ENCODE measurements at places on chromosomes 3 and 15. TPM values are rescaled to one million over a fixed set of nuclear protein-coding genes. Genes with fewer than 3 reads are reported as not detected.

FGF7 gene
- total RNA-seq: 106 TPM

CYP1A2 gene
- not detected for total RNA-seq

TM2D3 gene
- 35.5 TPM for total RNA-seq

CD86 gene
- 3.9 TPM for total RNA-seq

MAGEF1 gene
- total RNA-seq: 27.0 TPM

PRR20G gene
- not detected for total RNA-seq

VWA5B2 gene
- 0.17 TPM for total RNA-seq

IGDCC3 gene
- 0.17 TPM for total RNA-seq

FGD5 gene
- 15.9 TPM for total RNA-seq

- H3K27me3 ChIP-seq: no peaks in the 10 kb centered on the region
- H3K27ac ChIP-seq: peak overlapping the region; percentile 48
- DNase-seq: no peak
- H3K4me1 ChIP-seq: peaks cover 36% of the 10 kb centered on the region
These were observed 52.4 kb downstream of the KLHL25 start for GRCh38 chr15:85742186-85742821.

- no peaks in the 10 kb centered on the region for H3K36me3 ChIP-seq
- H3K4me3 ChIP-seq: no peak overlapping the region
- H3K27ac ChIP-seq: no peak overlapping the region
These were observed 108.3 kb downstream of the IGF2BP2 start for GRCh38 chr3:185716436-185717108.

- no peak overlapping the region for H3K4me3 ChIP-seq
- H3K4me1 ChIP-seq: peaks cover 21% of the 10 kb centered on the region
- no peak for DNase-seq
These were observed 67.4 kb upstream of the ST8SIA2 start for GRCh38 chr15:92326236-92326635.

- H3K4me3 ChIP-seq: no peak overlapping the region
- H3K4me1 ChIP-seq: peaks cover 45% of the 10 kb centered on the region
- no peak overlapping the region for H3K27ac ChIP-seq
- no peaks in the 10 kb centered on the region for H3K36me3 ChIP-seq
- H3K27me3 ChIP-seq: no peaks in the 10 kb centered on the region
- no peak for DNase-seq
These were observed 8.5 kb downstream of the BAHD1 start for GRCh38 chr15:40449275-40449674.

DNA sequence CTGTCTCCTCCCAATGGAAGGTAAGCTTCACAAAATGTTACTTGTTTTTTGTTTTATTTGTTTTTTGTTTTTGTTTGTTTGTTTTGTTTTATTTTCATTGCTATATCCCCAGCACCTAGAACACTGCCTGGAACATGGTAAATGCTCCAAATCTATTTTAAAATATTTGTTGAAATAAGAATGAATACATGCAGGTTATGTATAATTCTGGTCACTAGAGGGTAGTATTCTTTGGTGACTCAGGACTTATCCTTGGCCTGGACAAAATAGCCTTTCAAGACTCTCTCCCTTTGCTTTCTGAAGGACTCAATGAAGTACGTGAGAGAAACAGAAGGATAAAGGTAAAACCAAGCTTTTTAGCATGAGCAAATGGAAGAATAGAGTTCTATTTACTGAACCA is 46.9 kb upstream of the PPP2R3A start:
- no peak overlapping the region for H3K4me3 ChIP-seq
- no peak for DNase-seq
- H3K36me3 ChIP-seq: no peaks in the 10 kb centered on the region
- H3K4me1 ChIP-seq: no peaks in the 10 kb centered on the region
- no peak overlapping the region for H3K27ac ChIP-seq

- no peak overlapping the region for H3K4me3 ChIP-seq
- no peak for DNase-seq
- no peaks in the 10 kb centered on the region for H3K36me3 ChIP-seq
- H3K27me3 ChIP-seq: no peaks in the 10 kb centered on the region
These were observed 613.3 kb downstream of the TUSC7 start for GRCh38 chr3:117322866-117323265.

GRCh38 chr3:169847896-169848295 is 21.8 kb downstream of the LRRC31 start:
- no peak overlapping the region for H3K27ac ChIP-seq
- H3K36me3 ChIP-seq: no peaks in the 10 kb centered on the region
- H3K27me3 ChIP-seq: no peaks in the 10 kb centered on the region
- no peak overlapping the region for H3K4me3 ChIP-seq

DNA sequence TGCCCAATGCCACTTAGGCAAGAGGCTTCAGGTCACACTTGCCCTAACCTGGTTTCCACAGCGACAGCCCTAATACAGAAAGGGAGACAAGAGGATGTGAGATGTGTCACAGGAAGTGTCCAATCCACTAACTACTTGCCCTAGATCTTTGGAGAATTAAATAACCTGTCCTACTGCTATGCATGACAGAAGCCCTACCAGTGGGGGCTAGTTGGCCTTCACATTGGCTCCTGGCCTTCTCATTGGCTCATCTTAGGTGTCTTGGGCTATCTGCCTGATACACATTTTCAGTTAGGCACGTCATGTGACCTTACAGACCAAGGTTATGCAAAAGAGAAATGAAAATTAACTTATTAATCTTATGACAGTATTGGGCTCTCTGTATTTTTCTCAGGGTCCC is 449.9 kb downstream of the FHIT start:
- H3K27me3 ChIP-seq: no peaks in the 10 kb centered on the region
- no peaks in the 10 kb centered on the region for H3K4me1 ChIP-seq
- H3K27ac ChIP-seq: no peak overlapping the region
- no peak for DNase-seq

- no peak overlapping the region for H3K4me3 ChIP-seq
- peak; percentile 86 for DNase-seq
- no peaks in the 10 kb centered on the region for H3K36me3 ChIP-seq
- no peaks in the 10 kb centered on the region for H3K4me1 ChIP-seq
These were observed 88.8 kb downstream of the CACNA1D start for GRCh38 chr3:53583161-53583690.

- peaks cover 7% of the 10 kb centered on the region for H3K4me1 ChIP-seq
- H3K27me3 ChIP-seq: no peaks in the 10 kb centered on the region
- H3K36me3 ChIP-seq: no peaks in the 10 kb centered on the region
- no peak overlapping the region for H3K4me3 ChIP-seq
- DNase-seq: peak; percentile 60
These were observed 104.4 kb downstream of the LRRK1 start for GRCh38 chr15:101023501-101024072.

GRCh38 chr15:79798311-79798710 is 98.5 kb downstream of the MTHFS start:
- H3K27me3 ChIP-seq: no peaks in the 10 kb centered on the region
- H3K36me3 ChIP-seq: no peaks in the 10 kb centered on the region
- H3K4me1 ChIP-seq: no peaks in the 10 kb centered on the region
- H3K4me3 ChIP-seq: no peak overlapping the region
- H3K27ac ChIP-seq: no peak overlapping the region

DNA sequence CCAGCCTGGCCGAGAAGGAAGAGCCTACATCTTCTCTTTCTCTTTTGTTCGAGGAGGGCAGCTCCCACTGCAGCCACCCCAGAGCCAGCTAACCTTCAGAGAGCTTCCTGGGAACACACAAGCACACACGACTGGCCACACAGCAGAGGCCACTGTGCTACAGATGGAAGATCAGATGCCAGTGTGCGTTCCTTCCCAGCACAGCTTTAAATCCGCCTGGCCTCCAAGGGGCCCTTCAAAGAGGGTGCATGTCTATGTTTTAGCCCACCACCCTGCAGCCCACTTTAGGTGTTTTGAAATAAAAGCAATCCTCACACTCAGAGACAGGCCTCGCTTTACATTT is 12.4 kb downstream of the ALDH1A3 start:
- no peak overlapping the region for H3K4me3 ChIP-seq
- DNase-seq: no peak
- H3K4me1 ChIP-seq: peaks cover 13% of the 10 kb centered on the region
- no peak overlapping the region for H3K27ac ChIP-seq

DNA sequence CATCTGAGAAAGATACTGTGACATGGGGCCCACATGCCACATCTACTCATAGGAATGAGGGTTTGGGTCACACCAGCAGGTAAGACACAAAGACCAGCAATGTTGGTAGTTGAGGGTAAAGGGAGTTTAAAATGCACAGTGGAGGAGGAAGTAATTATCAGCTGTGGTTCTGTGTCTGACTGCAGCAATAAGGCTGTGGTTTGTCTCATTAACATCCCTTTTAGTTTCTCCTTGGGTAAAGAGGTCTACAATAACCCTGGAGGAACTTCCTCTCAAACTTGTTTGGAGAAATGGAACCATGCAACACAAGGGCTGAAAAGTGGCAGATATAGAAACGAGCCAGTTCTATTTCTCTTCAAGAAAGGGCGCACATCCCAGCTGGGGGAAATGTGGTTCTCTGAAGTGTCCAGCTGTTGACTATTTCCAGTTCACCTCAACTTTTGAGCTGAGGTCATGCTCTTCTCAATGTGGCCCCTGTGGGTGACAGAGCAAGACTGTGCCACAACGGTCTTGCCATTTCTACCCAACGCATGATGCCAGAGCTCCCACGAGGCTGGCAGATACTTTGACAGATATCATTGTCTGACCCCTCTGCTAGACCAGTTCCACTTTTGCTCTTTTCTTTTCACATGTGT is 234.3 kb downstream of the SQOR start:
- H3K4me3 ChIP-seq: no peak overlapping the region
- no peak overlapping the region for H3K27ac ChIP-seq
- H3K27me3 ChIP-seq: no peaks in the 10 kb centered on the region
- no peaks in the 10 kb centered on the region for H3K4me1 ChIP-seq
- DNase-seq: no peak

GRCh38 chr15:62465173-62465572 is 300.1 kb upstream of the C2CD4B start:
- H3K4me3 ChIP-seq: no peak overlapping the region
- DNase-seq: no peak
- peaks cover 9% of the 10 kb centered on the region for H3K4me1 ChIP-seq
- H3K27me3 ChIP-seq: no peaks in the 10 kb centered on the region
- H3K36me3 ChIP-seq: no peaks in the 10 kb centered on the region
- H3K27ac ChIP-seq: no peak overlapping the region

- H3K4me3 ChIP-seq: no peak overlapping the region
- H3K36me3 ChIP-seq: no peaks in the 10 kb centered on the region
- H3K27me3 ChIP-seq: no peaks in the 10 kb centered on the region
- no peak for DNase-seq
- H3K27ac ChIP-seq: no peak overlapping the region
These were observed 13.8 kb upstream of the MSL2 start for GRCh38 chr3:136209921-136210320.

DNA sequence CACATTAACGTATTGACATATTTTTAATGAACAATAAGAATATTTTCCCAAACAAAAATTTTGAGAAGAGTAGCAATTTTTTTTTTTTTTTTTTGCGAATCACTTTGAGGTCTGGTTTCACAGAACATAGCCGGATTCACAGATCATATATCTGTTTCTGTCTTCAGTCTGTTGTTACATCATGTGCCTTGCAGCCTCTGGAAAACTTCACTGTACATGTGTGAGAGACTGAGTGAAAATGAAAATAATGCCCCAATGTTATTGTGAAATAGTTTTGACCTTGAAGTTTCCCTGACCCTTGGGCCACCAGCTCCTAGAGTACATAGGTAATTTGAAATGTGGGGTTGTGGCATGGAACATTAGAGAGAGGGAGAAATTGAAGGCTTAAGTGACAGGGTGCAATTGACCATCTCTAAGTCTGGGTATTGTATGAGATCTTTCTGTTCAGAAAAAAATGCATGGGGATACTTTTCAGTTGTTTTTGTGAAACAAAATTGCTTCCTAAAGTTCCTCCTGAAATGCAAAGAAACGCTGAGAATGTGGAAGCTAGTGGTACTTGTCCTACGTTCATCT is 14.0 kb downstream of the ITPR1 start:
- H3K4me1 ChIP-seq: peaks cover 75% of the 10 kb centered on the region
- no peak for DNase-seq
- H3K27ac ChIP-seq: peak overlapping the region; percentile 88
- H3K36me3 ChIP-seq: no peaks in the 10 kb centered on the region
- no peak overlapping the region for H3K4me3 ChIP-seq

DNA sequence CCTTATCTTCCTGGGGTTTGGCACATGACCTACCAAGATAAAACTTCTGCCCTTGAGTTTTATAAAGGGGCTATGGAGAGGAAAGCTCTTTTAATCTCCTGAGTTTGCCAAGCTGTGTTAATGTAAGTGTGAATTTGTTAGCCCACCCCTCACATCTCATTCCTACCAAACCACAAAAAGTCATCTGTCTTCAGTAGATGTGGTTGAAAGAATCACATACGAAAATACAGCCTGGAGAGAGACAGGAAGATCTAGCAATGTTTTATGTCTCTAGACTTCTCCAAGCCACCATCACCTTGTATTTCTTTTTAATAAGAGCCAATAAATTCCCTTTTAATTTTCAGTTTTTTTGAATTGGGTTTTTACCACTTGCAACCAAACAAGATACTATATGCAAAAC is 68.9 kb upstream of the ZNF280D start:
- H3K27me3 ChIP-seq: no peaks in the 10 kb centered on the region
- no peak for DNase-seq
- no peak overlapping the region for H3K27ac ChIP-seq
- no peaks in the 10 kb centered on the region for H3K4me1 ChIP-seq
- no peak overlapping the region for H3K4me3 ChIP-seq

GRCh38 chr3:132563420-132564069 is 33.5 kb upstream of the ACKR4 start:
- H3K27me3 ChIP-seq: no peaks in the 10 kb centered on the region
- peaks cover under 1% of the 10 kb centered on the region for H3K4me1 ChIP-seq
- peaks cover 23% of the 10 kb centered on the region for H3K36me3 ChIP-seq
- H3K4me3 ChIP-seq: no peak overlapping the region
- no peak overlapping the region for H3K27ac ChIP-seq

All from esophagus muscularis mucosa (tissue), 4 donors.